ENCODE measurements at places on chromosomes 5 and 9. TPM values are rescaled to one million over a fixed set of nuclear protein-coding genes. Genes with fewer than 3 reads are reported as not detected.

The KDM3B gene
- total RNA-seq, result 36.3 TPM

The BTNL8 gene
- 0.41 TPM for total RNA-seq

The NMUR2 gene
- total RNA-seq, result 0.14 TPM

The CDX1 gene
- not detected for total RNA-seq

The SLC34A3 gene
- total RNA-seq, result not detected

The INSYN2B gene
- total RNA-seq, result 0.87 TPM

- no peak for DNase-seq
Observed at GRCh38 chr9:116267021-116267420, 113.4 kb downstream of the PAPPA start.

DNA sequence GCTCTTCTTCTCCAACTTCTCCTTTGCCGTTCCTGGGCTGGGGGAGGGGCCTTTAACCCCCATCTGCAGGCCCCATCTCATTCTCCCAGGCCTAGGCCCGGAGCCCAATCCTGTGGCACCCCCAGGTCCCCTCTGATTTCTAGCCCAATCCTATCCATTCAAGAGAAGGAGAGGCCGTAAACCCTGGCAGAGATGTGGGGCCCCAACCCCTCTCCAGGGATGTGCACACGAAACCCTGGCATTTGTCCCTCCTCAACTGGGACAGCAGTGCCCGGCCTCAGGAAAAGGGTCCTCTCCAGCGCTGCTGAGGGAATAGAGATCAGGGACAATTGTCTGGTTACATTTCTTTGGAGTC, 24.2 kb upstream of the ADAMTS2 start:
- DNase-seq, result no peak

DNA sequence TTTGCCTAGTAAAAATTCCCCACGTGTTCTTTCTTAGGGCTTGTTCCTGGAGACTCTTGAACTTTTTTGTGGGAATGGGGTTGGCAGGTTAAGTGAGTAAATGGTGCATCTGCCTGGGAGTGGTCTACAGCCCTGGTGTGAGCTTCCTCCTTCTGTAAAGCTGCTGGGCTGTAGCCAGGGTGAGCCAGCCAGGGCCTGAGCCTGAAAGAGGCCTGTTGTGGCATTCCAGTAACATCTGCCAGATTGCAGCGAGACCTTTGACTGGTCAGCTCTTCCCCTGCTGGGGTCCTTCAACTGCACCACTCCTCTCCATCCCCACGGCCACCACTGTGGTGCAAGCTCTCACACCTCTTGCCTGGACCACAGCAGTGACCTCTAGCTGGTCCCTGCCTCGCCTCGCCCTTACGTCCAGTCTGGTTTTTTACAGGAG, 47.5 kb downstream of the SLC22A5 start:
- DNase-seq, result peak; percentile 74

DNA sequence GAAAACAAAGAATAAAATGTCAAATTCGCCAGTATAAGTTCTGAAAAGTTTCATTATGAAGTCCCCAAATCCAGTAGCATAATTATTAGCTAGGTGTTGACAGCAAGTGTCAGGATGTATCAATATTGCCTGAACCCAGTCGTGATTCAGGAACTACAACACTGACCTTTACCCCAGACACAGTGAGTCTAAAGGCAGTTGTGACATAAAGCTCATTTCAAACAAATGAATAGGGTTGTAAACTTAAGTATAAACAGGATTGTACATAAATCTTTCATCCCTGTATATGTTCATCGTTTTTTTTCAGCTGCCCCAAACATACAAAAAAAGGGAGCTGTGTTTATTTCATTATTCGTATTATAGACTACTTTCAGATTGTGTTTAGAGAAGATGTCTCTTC, 385.7 kb downstream of the PLK2 start:
- DNase-seq, result no peak

DNA sequence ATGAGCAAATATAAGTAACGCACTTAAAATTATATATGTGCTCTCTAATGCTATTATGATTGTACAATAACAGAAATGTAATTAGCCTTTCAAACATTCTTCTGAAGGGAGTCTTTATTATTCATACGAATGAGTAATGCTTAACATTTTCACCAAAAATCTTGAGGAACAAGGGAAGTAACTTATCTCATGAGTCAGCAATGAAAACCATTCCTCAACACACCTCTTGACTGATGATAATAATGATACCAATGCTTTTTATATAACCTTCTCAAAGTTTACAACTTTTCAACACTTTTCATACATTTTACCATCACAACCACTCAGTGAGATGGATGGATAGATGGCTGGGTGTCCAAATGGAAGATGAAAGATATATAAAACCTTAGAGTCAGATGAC, 369.3 kb downstream of the BNC2 start:
- DNase-seq, result no peak

DNA sequence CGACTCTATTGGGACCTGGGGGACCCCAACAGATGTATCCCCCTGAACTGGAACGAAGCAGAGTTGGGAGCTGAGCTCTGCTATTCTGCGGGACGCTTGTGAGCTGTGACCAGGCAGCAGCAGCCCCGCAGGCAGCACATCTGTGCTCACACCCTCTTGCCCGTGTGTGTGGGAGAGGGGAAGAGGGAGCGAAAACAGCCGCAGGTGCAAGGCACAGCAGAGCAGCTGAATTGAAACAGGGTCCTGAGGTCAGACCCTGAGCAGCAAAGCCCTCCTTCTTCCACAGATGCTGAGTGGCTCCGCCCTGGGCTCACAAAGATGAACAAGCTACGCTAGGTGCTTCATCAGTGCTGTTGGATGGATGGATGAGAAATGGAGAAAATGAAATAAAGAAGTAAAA, 198.7 kb downstream of the HSPA4 start:
- DNase-seq, result no peak

DNA sequence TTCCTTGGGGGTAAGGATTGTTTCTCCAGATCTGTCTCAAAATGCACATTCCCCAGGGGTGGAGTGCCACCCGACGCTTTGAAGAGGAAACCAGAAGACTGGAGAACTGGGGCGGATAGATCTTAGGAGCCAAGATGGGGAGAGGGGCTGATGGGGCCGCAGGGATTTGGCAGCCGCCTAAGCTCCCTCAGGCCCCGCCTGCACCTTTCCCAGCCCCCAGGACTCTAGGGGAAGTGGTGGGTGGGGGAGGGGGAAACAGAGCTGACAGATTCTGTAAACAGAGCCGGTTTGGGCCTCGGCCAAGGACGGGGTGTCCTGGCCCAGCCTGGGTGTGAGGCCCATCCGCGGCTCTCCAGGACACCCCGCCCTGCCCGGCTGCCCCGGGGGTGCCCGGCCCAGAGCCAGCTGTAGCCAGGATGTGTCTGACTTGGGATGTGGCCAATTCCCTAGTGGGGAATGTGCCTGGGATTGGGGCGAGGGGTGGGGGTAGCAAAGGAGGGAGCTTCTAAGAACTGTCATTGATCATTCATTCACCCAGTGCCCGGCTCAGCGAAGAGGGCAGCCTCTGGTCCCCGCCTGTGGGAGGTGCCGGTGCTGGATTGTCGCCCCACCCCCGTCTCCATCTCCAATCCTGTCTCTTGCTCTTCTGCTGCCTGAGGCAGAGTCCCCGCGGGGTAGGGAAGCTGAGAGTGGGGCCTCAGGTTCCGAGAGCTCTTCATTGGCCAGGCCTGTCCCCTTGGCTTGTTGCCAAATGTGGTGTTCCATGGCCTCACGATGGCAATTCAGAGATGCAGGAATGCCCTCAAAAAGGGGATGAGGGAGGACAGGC, 54.8 kb upstream of the CDKN2AIPNL start:
- DNase-seq, result peak; percentile 99

DNA sequence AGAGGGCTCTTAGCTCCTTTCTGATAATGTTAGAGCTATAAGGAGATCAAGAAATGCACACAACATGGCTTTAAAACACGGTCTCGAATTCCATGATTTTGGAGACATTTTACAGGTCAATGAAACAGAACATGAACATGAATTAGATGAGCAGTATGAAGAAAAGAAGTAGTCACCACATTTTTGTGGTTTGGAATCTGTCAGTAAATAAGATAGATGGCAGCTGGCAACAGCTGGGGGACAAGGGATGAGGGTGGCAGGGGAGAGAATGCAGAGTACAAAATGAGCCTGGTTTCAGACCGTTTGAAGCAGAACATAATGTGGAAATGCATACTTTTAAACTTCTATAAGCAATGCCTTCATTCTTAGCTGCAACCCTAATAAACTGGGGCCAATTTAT, 107.1 kb downstream of the OXCT1 start:
- DNase-seq, result no peak

- DNase-seq, result no peak
Observed at GRCh38 chr9:98412101-98412842, 156.8 kb upstream of the TBC1D2 start.

DNA sequence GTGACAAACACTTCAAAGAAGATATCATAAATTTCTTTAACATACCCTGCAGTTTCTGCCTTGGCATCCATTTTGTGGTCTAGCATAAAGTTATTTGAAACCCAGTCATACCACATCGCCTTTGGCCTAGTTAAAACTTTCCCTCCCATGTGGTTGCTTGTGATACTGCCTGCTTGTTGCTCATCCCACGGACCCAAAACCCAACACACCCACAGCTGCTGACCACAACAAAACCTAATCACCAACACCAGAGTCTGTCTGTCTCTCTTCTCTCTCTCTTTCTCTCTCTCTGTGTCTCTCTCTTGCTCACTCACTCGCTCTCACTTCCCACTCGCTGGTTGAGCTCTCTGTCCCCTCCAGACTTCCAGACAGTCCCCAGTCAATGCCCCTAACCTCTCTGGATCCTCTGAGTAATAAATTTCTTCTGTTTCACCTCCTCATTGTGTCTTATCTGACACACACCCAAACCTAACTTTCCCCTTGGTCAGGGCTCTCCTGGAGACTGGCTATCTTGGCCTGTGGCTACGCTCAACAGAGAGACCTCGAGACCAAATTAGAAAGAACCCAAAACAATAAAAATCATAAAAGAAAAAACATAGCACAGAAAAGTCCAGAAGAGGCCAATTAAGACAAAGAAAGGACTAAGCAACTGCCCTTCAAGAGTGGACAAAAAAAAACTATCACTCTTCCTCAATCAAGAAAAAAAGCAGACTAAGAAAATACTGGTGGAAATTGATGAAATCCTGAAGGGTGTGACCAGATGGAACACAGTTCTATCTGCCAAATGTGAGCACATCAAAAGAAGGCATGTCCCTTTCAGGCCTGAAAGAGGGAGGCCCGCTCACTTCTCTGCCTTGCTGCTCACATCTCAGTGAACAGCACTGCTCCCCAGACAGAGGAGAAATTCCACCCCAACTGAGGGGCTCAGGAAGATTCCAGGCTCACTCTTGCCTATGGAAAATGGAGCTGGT, 41.5 kb downstream of the TTLL11 start:
- no peak for DNase-seq

DNA sequence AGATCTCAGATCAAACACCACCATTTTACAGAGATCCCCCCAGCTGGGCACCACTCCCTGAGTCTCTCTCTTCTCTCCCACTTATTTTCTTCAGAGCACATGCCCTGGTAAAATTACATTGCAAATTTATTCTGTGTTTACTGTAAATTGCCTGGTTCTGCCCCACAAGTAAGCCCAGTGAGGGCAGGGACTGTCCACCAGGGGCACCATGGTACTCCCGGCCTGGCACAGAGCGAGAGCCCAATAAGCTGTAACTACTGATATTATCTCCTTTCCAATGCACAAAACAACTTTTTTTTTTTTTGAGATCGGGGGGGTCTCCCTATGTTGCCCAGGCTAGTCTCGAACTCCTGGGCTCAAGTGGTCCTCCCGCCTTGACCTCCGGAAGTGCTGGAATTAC, 123.0 kb downstream of the PAX5 start:
- DNase-seq, result no peak

- no peak for DNase-seq
Observed at GRCh38 chr5:125310749-125311148, 564.3 kb upstream of the ZNF608 start.

DNA sequence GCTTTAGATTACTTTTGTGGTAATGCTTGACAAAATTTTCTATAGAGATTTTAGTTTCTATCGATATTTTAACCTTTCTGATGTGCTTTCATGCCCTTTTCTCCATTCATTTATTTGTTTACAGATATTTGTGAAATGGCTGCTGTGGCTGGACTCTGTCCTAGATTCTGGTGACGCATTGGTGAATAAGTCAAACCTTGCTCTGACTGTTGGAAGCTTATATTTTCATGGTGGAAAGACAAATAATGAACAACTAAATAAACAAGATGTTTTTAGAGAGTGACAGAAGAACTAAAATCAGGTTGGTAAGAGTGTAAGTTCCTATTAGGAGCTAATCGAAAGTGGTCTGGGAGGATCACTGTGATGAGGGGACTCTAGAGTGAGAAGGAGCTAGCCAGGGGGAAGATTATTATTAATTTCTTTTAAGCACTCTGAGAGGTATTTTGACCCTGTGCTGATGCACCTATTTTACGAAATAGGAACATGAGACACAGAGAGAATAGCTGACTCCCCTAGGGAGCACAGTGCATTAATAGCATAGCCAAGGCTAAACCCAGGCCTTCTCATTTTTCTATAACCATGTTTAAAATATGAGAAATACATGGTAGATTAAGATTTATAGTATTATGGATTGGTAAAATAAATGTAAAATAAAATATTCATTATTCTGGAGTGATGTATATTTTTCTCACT, 411.9 kb upstream of the ARRDC3 start:
- DNase-seq, result no peak

- no peak for DNase-seq
Observed at GRCh38 chr9:35464141-35465025, 25.5 kb upstream of the RUSC2 start.

- no peak for DNase-seq
Observed at GRCh38 chr5:55923177-55923771, 71.5 kb downstream of the IL6ST start.

Data from Right ventricle myocardium inferior (tissue), 1 donor.